ENCODE measurements at places on chromosomes 2 and 18.

DNA sequence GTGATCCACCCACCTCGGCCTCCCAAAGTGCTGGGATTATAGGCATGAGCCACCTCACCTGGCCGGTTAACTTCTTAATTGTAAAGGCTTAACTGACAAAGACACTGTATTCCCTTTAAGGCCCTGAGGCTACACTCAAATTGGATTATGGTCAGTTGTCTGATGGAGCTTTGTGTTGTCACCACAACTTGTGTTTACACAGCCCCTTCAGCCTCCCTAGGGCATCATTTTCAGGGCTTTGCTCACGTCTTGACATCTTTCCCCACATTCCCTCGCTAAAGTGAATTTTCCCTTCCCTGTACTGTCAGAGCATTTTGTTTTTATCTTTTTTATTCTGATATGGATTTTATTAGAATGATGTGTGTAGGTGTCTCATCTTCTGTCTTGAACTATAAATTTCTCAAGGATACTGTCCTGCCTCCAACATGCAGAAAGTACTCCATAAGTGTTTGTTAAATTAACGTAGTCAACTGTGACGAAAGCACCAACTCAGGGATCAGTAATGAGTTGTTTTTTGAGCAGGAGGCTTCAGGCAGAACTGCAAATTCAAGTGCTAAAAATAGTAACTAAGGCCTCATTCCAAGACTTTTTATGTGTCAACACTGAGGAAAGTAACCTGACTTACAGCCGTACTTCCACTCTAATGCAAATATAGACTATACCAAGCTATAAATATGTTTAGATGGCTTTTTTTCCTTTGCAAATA, 77.1 kb upstream of the NARS1 start:
- no peak for DNase-seq

DNA sequence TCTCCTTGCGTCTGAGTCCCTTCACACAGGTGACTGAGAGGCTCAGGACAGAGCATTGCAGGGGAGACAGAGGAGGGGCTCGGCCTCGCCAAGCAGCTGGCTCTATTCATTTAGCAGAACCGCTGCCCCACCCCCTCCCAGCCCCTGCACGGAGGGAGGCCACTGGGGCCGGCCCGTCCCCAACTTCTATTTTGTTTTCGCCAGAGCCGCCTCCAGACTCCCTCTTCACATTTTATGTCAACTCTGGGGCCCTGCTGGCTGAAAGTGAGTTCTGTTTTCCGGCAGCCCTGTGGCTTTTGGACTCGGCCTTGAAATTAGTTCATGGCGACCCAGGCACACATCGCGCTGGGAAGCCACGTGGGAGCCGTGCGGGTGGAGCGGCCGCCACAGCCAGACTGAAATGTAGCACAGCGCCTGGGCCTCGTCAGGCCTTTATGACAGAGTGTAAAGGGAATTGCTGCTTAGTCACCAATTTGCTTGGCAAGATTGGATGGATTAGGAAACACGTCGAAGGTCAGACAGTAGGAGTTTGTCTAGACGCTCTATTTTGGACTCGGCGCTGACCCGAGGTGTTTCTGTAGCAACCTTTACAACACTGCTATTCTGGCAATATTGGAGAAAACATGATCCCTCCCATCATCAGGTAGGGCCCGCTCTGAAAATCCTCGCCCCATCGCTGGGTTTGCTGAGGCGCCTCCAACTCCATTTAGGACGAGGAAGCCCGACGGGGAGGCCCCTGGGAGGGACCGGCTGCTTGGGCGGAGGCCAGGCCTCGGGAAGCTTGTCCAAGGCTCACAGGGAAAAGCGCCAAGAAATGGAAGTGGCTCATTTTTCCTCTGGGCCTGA, 90.7 kb upstream of the CTDP1 start:
- DNase-seq = no peak

DNA sequence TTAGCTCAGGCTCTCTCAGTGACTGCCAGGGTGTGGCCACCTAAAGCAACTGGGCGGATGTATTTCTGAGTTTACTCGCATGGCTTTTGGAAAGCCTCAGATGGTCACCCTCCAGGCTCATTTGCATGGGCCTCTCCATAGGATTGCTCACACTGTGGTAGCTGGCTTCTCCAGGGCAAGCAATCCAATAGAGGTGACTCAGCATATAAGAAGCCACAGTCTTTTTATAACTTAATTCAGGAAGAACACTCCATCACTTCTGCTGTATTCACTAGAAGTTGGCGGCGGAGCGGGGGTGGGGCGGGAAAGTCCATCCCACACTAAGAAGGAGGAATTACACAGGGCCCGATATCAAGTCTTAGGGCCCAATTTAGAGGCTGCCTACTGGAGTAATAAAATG, 3.6 kb upstream of the DOK6 start:
- DNase-seq = no peak

GRCh38 chr18:41121116-41121826, 833.8 kb upstream of the PIK3C3 start:
- no peak for DNase-seq
